ENCODE measurements at places on chromosomes 2 and 18.

DNA sequence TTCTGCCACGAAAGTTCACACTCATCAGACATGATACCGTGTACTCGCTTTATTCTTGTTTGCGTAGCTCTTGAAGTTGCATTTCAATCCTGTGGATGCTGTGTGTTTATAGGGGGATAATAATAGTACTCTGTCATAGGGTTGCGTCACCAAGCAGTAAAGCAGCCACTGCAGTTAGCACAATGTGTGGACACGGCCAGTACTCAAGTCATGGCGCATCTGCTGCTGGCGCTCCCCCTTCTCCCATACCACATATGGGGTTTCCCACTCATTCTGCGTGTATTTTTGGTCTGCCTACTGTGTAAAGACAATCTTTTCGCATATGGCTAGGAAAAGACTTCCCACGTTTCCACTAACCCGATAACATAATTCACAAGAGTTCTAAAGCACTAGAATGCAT, 2.1 kb upstream of the ZBTB14 start:
- no peak for DNase-seq

GRCh38 chr2:240960971-240961876, 37.2 kb upstream of the SNED1 start:
- DNase-seq: no peak

GRCh38 chr2:238296638-238297457, 8.4 kb upstream of the PER2 start:
- no peak for DNase-seq

- no peak for DNase-seq
Observed at GRCh38 chr2:121902171-121902591, 146.7 kb downstream of the TSN start.

DNA sequence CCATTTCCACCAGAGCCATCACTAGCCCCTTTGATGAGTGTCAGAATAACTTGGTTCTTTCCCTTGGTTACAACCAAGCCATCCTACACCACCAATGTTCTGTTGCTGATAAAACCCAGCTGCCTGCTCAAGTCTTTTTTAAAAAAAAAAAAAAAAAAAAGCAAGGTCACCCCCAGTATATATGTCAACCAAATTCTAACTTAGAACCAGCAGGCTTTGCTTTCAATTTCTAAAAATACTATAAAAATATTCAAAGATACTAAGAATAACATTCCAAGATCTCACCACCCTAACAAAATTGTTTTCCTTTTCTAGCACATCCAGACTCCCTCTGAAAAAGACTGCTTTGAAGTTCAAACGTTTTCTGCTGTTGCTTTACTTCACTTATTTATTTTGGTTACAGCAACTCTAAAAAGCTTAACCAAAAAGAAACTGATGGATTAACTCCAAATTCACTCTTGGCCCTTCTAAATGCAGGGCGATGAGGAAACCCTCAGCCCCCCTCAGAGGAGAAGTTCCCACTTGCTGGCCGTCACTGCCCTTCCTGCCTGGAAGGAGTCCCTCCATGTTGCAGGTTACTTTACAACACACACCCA, 10.9 kb downstream of the UXS1 start:
- no peak for DNase-seq

DNA sequence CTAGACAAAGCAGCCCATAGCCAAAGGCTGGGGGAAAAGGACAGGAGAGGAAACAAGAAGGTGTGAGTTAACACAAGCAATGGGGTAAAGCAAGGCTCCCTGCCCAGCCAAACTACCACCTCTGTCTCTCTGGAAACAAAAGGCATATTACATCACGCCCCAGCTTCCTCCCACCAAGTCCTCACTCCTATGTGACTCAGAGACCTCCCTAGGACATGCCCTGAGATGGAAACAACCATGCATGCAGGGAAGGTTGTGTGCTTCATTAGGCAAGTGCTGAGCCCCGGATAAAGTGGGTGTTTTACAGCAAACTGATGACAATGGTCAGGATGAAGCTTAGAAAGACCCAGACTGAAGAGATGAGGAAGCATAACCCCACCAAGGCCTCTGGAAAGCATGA, 9.0 kb upstream of the ATRAID start:
- DNase-seq: no peak

DNA sequence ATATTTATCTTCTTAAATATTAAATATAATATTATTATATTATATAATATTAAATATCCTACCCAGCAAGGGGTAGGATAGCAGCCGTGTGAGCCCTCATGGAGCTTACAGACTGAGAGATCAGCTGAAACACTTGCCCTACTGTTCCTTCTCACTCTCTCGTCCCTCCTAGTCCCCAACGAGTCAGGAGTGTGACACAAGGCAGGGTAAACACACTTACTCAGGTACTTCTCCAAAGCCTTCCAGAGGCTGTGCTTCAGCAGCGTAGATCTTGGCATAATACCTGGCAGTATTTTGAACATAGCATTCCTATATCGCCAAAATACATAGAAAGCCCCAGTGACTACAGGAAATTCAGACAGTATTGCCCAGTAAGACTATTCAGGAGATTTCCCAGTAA, 114.1 kb downstream of the ALPK2 start:
- DNase-seq: no peak

DNA sequence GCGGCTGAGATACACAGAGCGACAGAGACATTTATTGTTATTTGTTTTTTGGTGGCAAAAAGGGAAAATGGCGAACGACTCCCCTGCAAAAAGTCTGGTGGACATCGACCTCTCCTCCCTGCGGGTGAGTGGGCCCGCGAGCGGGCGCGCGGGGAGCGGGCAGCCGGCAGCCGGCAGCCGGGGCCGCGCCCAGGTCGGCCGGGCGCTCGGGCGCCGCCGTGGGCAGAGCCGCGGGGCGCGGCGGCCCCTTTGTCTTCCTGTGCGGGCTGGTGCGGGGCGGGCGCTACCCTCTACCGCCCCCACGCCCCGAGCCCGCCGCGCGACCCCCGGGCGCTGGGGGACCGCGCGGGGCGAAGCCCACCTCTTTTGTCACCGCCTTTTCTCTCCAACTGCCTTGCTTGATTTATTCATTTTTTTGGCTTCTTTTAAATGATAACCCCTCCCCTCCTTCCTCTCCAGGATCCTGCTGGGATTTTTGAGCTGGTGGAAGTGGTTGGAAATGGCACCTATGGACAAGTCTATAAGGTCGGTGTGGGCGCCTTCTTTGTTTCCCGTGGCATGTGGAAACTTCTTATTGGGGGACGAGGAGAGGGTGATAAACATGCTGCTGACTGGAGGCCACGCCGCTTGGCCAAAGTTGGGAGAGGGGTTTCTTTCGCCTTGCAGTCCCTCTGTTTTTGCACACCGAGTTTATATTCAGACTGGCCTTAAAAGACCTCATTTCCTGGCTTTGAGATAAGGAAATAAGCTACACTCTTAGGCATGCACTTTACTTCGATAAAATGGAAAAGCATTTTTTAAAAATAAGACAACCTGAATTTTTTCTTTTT, 722 bp downstream of the MAP4K4 start:
- no peak for DNase-seq

DNA sequence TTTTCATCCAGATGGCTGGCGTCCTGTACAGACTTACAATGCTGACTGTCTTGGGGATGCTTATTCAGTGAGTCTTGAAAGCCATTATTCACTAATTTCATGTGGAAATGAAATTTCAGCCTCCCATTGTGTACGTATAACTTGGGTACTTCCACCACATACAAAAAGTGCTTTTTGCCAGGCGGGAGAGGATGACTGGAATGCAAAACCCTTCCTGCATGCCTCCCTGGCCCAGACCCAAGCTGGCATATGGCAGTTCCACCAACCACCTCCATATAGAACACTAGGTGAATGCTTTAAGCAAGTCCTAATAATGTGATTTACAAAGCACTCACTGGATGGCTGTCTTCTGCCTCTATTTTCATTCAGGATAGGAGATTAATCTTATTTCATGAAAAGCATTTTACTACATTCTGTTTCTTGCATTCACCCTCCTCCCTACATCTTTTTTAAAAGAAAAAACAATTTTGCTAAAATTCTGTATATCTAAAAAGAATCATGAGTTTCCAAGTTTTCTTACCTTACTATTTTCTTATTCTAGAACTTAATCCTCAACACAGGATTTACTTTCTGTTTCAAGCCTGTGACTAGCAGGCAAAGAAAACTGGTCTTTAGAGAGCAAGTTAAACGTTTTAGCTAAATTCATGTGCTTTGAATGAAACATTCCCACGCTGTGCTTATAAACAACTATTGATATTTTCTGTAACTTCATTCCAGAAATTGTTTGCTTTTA, 327.6 kb downstream of the NCKAP5 start:
- DNase-seq: no peak

DNA sequence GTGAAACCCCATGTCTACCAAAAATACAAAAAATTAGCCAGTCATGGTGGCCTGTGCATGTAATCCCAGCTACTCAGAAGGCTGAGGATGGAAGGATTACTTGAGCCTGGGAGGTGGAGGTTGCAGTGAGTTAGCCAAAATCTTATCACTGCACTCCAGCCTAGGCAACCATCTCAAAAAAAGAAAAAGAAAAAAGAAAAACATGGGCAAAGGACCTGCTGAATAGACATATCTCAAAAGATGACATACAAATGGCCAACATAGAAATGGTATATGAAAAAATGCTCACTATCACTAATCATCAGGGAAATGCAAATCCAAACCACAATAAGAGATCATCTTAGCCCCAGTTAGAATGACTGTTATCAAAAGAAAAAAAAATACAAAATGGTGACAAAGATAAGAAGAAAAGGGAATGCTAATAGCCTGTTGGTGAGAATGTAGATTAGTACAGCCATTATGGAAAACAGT, 1.4 kb upstream of the TGOLN2 start:
- no peak for DNase-seq

DNA sequence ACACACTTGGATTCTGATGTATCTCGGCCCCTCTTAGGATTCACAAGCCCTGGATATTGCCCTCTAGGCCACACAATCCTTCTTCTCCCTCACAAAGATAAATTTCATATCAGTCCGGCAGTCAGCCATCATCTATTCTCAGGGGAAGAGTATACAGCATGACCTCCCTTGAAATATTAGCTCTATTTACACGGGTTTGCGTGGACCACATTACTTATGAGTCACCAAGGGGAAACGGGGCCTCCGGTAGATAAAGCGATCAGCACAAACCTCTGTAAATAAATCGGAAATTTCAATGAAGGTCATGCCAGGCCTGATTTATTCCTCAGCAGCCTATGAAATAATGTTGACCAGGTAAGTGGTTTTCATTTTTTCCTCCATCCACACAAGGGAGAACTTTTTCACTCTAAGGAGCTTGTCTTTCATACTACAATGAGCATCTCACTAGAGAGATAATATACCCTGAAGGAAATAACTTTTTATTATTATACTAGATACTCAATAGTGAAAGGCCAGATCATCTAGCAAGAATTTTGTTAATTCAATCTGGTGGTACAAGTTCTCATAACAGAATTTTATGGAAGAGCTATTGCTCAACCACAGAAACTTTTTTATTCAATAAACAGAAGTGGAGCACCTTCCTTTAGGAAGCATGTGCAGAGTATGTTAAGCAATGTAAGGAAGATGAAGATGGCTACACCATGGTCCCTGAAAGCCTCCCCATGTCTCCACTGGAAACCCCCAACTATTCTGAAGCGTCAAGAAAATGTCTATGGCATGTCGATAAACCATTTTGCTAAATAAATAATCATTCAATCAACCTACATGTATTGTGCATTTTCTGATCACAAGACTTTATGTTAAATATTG, 125.2 kb upstream of the PIK3C3 start:
- no peak for DNase-seq

- DNase-seq: no peak
Observed at GRCh38 chr2:135844301-135844895, 7.4 kb upstream of the LCT start.

DNA sequence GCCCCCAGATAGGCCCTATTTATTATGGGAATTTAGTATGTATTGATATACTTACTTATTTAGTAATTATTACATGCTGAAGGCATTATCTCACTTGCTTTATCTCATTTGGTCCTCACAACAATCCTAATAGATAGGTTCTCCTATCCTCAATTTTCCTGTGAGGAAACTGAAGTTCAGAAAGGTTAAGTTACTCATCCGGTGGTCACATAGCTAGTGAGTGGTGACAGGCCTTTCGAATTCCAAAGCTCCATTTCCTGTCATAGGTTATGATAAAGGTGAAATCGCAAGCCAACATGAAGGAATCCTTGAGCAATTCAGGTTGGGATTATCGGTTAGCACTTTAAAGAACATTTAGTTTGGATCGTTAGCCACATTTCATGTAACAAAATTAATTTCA, 33.3 kb downstream of the NAB1 start:
- DNase-seq: no peak

GRCh38 chr2:239666855-239667376, 266.1 kb upstream of the HDAC4 start:
- no peak for DNase-seq

DNA sequence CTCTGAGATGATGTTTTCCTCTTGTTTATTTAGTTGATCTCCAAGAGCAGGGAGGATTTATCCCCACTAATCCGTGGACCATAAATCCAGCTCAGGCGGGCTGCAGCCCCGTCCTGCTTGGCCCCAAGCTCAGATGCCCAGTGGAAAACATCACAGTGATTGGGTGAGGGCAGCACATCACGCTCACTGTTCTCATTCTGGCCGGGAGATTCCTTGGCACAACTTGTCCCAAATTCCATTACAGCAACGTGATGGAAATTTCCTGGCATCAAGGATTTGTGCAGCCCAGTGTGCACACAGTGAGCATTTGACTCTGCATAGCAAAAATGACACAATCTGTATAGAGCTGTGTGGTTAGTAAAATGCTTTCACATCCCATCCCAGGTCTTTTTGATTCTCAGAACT, 96.8 kb downstream of the VAPA start:
- DNase-seq: no peak

DNA sequence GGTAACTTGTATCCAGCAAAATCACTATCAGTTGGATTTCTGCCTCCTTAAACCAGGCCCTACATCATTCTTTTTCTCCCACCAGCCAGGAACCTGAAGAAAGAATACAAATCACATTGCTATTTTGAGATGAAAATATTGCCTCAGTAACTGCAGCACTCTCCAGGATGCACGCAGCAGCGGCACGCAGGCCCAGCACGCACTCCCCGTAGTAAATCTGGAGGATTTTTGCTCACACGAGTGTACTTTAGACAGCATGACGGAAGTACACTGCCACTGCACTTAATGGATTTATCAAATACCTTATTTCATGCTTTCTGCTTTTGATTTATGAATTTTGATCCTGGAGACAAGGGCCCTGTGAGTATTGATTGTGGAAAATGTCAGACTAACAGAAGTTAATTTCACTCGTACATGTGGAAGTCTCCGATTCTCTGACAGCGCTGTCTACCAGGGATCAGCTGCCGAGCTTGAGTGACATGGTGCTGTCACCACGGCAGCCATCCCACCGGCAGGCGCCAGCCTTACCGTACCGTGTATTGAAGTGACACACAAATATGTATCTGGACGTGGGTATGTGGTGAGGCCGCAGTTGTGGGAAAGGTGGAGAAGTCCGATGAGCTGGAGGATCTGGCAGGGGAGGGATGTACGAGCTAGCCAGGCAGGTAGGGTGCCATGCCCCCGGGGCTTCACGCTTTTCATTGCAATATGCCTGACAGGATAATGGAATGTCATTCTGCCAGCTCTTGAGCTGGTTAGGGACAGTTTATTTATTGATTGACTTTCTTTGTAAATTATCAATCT, 863.7 kb downstream of the GALR1 start:
- DNase-seq: no peak
